Adrenal gland (tissue), 19 donors: ENCODE measurements at places on chromosomes 4 and X. TPM values are rescaled to one million over a fixed set of nuclear protein-coding genes. Genes with fewer than 3 reads are reported as not detected.

- DNase-seq, result no peak
Measured at GRCh38 chrX:39144323-39144722, 343.1 kb downstream of the MID1IP1 start.

- no peak for DNase-seq
Measured at GRCh38 chr4:145697332-145697731, 17.4 kb downstream of the C4orf51 start.

DNA sequence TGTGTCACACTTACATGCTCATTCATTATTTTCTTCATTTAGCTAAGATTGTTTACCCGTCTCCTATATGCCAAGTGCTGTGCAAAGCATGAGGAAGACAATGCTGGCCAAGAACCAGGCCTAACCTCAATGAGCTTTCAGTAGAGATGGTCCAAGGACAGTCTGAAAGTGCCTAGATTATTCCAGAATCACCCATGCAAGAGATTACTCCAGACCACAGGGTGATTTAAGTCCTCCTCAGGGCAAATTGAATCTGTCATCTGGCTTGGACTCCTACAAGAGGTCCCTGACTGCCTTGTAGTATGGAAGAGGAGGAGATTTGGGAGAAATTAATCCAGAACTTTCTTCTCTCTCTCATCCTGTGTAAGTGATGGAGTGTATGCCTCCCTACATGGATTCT is 99.4 kb upstream of the NDP start:
- no peak for DNase-seq

DNA sequence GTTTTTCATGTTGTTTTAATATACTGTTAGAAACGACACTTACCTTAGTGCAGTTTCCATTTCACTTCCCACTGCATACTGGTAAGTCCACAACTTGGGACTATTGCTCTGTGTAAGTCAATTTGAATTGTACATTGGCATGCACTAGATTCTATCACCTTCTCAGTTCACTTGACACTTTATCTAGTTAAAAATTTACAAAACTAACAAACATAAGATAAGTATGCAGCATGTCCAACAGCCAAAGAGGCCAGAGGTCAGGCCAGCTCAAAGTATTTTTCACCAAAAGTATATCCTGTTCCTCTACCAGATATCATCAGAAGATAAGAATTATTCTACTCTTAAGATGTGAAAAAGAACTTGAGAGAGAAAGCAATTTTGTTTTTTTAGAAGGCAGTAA is 75.9 kb downstream of the QRFPR start:
- no peak for DNase-seq

Gene PLXNB3
- 47.8 TPM for total RNA-seq

DNA sequence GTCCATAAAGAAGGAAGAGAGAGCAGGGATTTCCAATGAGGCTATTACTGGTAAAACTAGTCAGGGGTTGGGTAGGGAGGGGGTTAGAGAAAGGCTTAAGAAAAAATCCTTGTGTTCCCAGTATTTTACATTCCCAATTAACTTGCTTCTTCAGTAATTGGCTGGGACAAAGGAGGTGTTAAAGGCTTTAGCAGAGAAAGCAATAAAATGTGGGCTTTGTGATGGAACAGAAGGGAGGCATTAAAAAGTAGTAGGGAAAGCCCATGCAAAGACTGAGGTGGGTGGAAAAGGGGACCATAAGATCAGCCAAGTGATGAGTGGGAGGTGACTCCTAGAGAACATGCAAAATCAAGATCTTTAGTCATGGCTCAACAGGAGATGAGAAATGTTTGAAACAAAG is 1467.2 kb downstream of the RPA4 start:
- DNase-seq, result no peak
